Calu3 (cell line): ENCODE measurements at places on chromosomes 11 and 22. TPM values are rescaled to one million over a fixed set of nuclear protein-coding genes. Genes with fewer than 3 reads are reported as not detected.

- H3K4me1 ChIP-seq: no peaks in the 10 kb centered on the region
- peaks cover 79% of the 10 kb centered on the region for H3K27me3 ChIP-seq
- no peak overlapping the region for H3K4me3 ChIP-seq
- DNase-seq: no peak
- H3K36me3 ChIP-seq: no peaks in the 10 kb centered on the region
Measured at GRCh38 chr22:22125579-22126468, 118.8 kb upstream of the VPREB1 start.

APOL1 gene
- 313 and 501 TPM in 2 replicates for total RNA-seq

DNA sequence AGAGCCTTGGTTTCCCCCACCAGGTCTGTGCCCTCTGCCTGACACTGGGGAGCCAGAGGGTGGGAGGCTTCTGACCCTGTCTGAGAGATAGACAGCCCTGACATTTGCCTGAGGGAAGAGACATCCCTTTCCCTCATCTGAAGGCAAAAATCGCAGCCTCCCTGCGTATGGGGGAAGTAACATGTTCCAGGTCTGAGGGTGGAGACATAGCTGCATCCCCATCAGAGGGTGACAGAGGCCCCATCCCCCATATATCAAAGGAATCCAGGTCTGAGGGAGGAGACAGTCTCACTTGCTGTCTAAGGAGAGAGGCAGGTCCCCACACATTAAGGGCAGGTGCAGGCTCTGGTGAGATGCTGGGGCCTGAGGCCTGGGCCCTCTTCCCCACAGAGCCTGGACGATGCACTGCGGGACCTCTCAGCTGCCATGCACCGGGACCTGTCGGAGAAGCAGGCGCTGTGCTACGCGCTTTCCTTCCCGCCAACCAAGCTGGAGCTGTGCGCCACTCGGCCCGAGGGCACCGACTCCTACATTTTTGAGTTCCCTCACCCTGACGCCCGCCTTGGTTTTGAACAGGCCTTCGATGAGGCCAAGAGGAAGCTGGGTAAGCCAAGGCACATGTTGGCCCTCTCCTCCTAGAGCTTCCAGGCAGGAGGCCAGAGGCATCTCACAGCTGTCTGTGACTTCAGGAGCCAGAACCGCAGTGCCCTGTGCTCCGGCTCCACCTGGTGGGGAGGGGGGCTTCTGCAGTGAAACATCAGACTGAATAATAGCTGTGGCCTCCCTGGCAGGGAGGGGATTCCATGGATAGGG is 16.1 kb upstream of the RELT start:
- no peak overlapping the region for H3K4me3 ChIP-seq
- no peaks in the 10 kb centered on the region for H3K27me3 ChIP-seq
- no peaks in the 10 kb centered on the region for H3K4me1 ChIP-seq
- peaks cover 10% of the 10 kb centered on the region for H3K36me3 ChIP-seq
- DNase-seq: peak; percentile 54
- H3K27ac ChIP-seq: no peak overlapping the region

DNA sequence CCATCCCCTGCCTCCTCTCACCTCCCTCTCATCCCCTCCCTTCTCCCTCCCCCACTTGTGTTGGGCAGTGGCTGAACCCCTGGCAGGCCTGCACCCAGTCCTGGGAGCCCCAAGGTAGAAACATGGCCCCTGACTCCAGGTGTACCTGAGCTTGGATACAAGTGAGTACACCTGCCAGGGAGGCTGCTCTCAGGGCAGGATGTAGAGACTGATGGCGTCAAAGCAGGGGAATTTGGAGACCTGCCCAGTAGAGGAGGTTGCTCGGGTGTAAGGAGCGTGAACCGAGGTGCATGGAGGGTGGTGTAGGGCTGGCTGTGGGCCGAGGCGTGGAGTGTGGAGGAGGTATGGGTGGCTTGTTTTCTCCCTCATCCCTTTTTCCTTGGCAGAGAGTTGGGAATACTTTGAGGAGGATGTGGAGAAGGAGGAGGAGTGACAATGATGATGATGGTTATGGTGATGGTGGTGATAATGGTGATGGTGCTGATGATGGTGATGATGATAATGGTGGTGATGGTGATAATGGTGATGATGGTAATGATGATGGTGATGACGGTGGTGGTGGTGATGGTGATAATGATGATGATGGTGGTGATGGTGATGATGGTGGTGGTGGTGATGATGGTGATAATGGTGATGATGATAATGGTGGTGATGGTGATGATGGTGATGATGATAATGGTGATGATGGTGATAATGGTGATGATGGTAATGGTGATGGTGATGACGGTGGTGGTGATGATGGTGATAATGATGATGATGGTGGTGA is 12.3 kb downstream of the MRGPRG start:
- no peak for DNase-seq
- no peaks in the 10 kb centered on the region for H3K36me3 ChIP-seq
- H3K27ac ChIP-seq: no peak overlapping the region
- no peak overlapping the region for H3K4me3 ChIP-seq

OR51Q1 gene
- total RNA-seq: not detected in 2 replicates

C11orf97 gene
- not detected in 2 replicates for total RNA-seq

DNA sequence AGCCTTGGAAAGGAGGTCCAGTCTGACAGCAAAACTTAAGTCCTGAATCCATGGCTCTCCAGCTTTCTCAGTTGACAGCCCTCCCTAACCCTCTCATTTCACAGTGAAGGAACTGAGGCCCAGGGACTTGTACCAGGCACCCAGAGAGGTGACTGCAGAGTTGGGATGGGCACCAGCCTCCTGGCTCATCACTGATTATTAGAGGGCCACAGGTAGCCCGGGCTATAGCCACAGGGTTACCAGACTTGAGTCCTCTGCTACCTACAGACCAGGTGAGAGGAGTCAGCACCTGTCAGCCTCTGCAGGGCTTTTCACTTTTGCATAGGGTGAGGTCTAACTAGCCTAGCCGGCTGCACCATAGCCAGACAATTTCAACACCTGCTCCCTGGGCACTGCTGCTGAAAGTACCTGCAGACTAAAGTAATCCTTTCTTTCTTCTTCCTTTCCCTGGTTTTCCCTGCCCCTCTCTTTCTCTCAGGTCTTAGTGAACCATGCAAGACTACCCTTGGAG is 37.6 kb downstream of the SYT13 start:
- H3K4me1 ChIP-seq: no peaks in the 10 kb centered on the region
- DNase-seq: no peak
- no peaks in the 10 kb centered on the region for H3K36me3 ChIP-seq
- H3K27me3 ChIP-seq: no peaks in the 10 kb centered on the region

DRICH1 gene
- 1.1 and 1.9 TPM in 2 replicates for total RNA-seq

- H3K27ac ChIP-seq: peak overlapping the region; percentile 78
- H3K27me3 ChIP-seq: no peaks in the 10 kb centered on the region
- peaks cover 15% of the 10 kb centered on the region for H3K36me3 ChIP-seq
- no peaks in the 10 kb centered on the region for H3K4me1 ChIP-seq
- H3K4me3 ChIP-seq: peak overlapping the region; percentile 99
- peak; percentile 28 for DNase-seq
Measured at GRCh38 chr11:124799348-124800225, 619 bp downstream of the MSANTD2 start.

MS4A7 gene
- not detected in 2 replicates for total RNA-seq

GRCh38 chr22:49993649-49994360 is 18.8 kb downstream of the IL17REL start:
- H3K36me3 ChIP-seq: peaks cover 6% of the 10 kb centered on the region
- no peak overlapping the region for H3K27ac ChIP-seq
- DNase-seq: no peak
- H3K4me1 ChIP-seq: peaks cover 6% of the 10 kb centered on the region
